ENCODE measurements at places on chromosomes 1 and 21.

DNA sequence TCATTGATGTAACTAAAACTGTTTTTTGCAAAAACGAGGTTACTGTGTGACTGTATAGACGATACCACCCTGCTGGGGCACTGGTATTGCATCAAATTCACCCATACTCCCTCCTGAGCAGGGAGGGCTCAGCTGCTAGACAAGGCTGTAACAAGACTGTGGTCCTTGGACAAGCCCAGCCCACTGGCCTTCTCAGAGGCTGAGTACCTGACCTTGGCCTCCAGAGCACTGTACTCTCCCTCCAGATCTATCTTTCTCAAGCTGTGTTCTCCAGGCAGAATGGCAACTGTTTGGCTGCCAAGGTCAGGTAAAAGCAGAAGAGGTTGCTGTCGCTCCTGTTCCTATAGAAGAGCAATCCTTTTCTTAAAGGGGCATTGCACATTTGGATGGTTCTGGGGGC, 8.5 kb downstream of the OLFML2B start:
- DNase-seq = no peak

- no peak for DNase-seq
Observed at GRCh38 chr1:64280001-64280400, 76.6 kb downstream of the UBE2U start.

- peak; percentile 33 for DNase-seq
Observed at GRCh38 chr1:36351227-36351977, 28.0 kb upstream of the EVA1B start.

DNA sequence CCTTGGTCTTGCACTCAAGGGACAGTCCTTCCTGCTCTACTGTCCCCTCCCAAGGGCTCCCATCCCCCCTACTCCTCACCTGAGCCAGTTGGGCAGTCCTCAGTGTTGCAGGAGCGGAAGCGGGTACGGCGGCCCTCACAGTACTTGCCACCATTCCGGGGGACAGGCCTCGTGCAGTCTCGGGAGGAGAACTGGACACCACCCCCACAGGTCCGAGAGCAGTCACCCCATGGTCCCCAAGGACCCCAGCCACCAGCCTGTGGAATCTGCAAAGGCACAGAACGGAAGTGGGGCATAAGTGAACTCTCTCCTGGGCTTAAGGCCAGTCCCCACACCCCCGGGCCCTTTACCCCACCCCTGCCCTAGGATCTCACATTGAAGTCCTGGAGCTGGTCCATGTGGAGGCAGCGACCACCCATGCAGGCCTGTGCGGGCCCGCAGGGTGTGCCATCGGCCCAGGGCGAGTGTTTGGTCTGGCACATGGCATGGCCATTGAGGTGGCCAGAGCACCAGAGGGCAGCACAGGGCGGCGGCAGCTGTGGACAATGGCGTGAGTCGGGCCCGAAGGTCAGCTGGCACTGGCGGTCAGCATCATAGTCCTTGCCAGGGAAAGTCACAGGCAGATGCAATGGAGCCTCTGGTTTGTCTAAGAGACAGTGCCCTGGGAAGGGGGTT, 5.2 kb downstream of the ADAMTS4 start:
- no peak for DNase-seq

GRCh38 chr1:207172885-207173284, 68.9 kb downstream of the C4BPA start:
- no peak for DNase-seq

GRCh38 chr1:16625497-16626408, 12.4 kb upstream of the NBPF1 start:
- DNase-seq = no peak

DNA sequence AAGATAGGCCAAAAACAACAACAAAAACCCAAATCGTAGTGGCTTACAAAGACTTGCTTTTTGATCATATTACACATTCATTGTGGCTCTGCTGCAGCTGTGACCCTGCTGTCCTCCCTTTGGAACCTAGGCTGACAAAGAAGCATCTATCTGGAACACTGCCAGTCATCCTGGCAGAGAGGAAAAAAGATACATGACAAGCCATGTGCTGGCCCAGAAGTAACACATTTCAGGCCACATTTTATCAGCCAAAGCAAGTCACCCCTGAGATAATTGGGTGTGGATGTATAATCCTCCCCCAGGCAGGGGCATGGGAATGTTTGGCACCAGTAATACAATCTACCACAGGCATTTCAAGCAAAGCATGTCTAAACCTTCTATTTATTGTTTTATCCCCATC, 37.2 kb upstream of the AGO1 start:
- no peak for DNase-seq

- DNase-seq = no peak
Observed at GRCh38 chr21:24188506-24188905, 1418.8 kb downstream of the MRPL39 start.

GRCh38 chr1:116494353-116494692, 76.5 kb downstream of the CD58 start:
- DNase-seq = no peak

GRCh38 chr1:185680453-185680852, 53.7 kb upstream of the HMCN1 start:
- peak; percentile 27 for DNase-seq

DNA sequence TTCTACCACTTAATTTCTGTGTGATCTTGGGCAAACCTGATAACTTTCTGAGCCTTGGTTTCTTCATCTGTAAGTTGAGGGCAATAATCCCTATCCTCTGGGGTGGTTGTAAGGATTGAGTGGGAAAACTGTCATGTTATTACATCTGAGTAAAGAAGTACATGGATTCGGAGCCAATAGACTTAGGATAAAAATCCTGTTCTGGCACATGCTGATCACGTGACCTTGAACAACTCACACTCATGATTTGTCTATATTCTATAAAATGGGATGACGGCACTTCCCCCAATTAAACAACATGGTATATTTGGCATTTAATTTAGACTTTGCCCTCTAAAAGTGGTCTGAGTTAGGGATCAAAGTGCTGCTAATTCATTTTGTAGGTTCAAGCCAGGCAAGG, 315.5 kb downstream of the PLPP3 start:
- DNase-seq = no peak

DNA sequence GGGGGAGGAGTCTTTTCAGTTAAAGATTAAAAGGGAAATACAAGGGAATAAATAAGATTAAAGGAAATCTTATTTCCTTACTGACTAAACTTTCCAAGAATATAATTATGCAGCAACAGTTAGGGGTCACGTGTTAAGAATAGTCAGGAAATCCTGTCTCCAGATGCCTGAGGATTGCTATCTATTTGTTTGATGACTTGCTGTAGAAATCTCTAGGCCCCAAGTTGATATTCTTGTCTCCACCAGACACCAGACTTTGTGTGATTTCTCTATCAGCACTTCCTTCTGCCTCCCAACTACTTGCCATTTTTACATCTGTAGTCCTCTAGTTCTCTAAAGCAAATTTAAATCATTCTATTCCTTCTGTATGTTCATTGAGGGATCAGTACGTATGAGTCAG, 77.5 kb downstream of the RPAP2 start:
- DNase-seq = no peak

DNA sequence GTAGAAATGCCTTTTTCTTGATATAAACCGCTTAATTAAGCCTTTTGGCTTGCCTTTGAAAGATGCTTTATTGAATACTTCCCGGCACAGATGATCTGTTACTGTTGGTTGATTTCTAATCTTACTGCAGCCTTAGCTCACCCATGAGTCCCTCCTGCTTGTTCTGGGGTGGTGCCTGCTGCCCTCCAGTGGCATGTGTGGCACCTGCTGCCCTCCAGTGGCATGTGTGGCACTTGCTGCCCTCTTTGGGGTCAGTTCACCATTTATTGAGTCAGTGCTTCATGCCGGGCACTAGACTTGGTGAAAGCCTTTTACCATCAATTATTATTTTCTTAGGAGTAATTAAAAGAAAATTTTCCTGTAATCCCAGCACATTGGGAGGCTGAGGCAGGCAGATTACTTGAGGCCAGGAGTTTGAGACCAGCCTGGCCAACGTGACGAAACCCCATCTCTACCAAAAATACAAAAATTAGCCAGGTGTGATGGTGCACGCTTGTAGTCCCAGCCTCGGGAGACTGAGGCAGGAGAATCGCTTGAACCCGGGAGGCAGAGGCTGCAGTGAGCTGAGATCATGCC, 54.3 kb downstream of the ADARB1 start:
- peak; percentile 88 for DNase-seq

DNA sequence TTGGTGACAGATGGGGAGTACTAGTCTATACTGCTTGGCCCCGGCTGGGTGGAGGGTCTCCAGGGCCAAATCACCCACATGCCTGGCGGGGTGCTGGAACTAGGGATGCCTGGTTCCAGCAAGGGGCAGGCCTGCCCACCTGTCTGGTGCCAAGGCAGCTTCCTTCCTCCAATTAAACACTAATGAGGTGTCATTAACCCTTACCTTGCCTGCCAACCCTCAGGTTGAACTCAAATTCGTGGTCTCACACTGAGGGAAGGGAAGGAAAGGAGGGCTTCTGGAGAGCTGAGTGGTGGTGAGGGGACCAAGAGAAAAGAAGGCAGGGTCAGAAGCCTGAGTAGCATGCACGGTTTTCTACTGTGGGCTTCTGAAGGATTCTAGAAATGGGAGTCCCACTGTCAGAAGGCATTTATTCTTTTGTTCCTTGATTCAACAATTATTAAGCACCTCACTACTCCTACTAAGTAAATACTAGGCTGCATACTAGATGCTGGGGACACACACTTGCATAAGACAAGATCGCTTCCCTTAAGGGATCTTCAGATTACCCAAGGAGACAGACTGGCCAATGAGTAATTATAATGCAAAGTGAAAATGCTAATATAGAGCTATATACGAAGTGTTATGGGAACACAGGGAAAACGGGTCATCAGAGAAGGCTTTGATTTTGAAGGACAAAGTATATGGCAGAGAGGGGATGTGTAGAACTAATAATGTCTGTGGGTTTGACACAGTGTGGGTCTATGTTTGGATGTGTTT, 5.9 kb upstream of the EFNA3 start:
- no peak for DNase-seq

GRCh38 chr1:51369171-51369570, 38.8 kb upstream of the TTC39A start:
- no peak for DNase-seq

- DNase-seq = peak; percentile 42
Observed at GRCh38 chr1:167676205-167676915, 45.4 kb upstream of the MPZL1 start.

DNA sequence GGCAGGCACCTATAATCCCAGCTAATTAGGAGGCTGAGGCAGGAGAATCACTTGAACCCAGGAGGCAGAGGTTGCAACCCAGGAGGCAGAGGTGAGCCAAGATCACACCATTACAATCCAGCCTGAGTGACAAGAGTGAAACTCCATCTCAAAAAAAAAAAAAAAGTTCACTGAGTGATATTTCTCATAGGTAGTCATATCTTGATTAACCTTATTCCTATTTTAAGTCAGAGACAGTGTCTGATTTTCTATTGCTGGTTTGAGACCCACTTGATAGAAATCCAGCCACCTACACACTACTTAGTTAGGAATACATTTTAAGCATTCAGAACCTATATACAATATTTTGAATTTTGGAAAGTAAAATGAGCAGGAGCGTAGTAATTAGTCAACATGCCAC, 357.4 kb upstream of the ADGRL2 start:
- DNase-seq = no peak

- DNase-seq = no peak
Observed at GRCh38 chr1:42135426-42135825, 17.8 kb upstream of the GUCA2B start.

GRCh38 chr1:217494767-217495166, 136.1 kb downstream of the GPATCH2 start:
- no peak for DNase-seq

DNA sequence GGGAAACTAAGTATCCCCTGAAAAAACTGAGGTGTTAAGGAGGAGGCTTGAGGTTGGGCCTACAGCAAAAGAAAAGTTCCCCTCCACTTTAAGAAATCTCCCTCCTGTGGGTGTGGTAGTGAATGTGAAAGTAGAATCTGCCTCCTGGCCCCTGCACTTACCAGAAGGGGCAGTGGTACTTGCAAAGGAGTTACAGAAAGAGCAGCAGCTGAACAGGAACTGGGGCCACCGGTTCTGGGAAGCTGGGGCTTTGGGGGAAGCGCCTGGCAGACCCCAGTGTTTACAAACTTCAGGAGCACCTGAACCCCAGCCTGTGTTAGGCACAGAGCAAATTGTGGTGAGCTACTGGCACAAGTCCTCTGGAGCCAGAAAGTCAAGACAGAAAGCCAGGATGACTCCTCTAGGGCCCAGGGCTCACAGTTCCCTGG, 250.2 kb upstream of the FGGY start:
- DNase-seq = peak; percentile 60

GRCh38 chr1:31669786-31670592, 25.3 kb upstream of the PEF1 start:
- DNase-seq = peak; percentile 39

- no peak for DNase-seq
Observed at GRCh38 chr1:93081716-93082115, 2.6 kb downstream of the MTF2 start.

DNA sequence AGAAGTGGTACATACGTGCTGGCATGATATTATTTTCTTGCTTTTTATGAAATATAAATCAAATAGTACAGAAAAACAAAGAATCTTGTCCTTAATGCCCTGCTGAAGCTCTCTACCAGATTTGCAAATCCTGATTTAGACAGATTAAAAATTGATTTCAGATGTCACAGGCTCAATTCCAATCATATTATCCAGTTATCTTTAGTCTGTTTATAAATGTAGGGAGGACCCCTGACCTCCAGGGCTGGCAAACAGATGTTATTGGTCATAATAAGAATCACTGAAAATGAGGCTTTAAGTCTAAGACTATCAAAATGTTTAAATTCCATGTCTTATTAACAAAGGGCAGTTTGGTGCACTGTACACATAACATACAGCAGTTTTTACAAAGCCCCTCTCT, 62.1 kb downstream of the TP53BP2 start:
- no peak for DNase-seq

- DNase-seq = no peak
Observed at GRCh38 chr1:18893120-18893519, 9.2 kb downstream of the ALDH4A1 start.

DNA sequence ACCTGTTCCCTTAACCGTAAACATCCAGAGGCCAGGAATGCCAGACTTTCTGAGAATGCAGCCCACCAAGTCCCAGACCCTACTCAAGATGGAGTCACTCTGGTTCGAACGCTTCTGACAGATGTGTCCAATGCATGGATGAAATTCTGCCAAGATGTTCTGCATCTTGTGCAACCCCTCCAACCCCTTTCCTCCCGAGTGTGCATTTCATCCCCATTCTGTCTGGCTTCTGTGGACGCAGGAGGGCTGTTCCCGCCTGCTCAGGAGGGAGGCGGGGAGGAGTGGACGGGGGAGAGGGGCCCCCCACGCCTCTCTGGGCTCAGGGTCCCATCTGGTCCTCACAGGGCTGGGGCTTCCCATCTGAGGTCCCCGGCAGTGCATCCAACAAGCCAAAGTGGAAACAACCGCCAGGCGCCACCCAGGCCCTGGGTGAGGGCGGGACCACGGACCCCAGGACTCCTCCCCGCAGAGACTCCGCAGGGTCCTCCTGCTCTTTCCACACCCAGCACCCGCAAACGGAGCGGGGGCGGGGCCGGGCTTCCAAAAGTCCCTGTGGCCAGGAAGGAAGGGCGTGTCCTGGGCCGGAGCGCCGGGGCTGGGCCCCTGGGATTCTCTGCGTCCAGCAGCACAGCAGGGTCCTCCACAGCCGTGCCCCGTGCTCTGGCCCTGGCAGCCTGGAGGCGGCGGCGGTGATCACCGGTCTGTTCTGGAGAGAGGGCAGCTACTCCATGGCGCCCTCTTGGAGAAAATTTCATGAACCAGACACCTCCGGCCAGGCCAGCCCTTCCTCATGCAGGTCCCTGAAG, 27.8 kb upstream of the SUMO3 start:
- peak; percentile 81 for DNase-seq

- peak; percentile 65 for DNase-seq
Observed at GRCh38 chr1:6497215-6497866, 5.9 kb upstream of the PLEKHG5 start.

- no peak for DNase-seq
Observed at GRCh38 chr1:68958958-68959357, 462.1 kb upstream of the DEPDC1 start.

GRCh38 chr1:47545912-47546483, 108.2 kb downstream of the FOXD2 start:
- DNase-seq = no peak
